ENCODE measurements at places on chromosomes 5 and 9.
A peak's percentile ranks its signal among the peaks of the same experiment; 100 is the strongest.

DNA sequence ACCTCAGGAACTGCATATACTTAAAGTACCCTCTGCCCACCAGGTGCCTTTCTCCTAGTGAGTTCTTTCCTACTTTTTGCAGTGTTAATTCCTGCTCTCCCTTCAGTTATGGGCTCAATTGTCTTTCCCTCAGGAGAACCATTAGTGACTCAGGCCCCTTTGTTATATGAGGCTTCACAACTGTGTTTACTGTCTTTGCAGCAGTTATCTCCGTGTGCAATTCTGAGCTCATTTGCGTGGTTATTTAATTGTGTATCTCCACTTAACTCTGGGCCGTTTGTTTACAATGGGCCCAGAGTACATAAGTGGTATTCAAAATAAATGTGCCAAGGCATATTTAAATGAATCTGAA lies 9.6 kb downstream of the FBXO38 start:
- no peak for DNase-seq

DNA sequence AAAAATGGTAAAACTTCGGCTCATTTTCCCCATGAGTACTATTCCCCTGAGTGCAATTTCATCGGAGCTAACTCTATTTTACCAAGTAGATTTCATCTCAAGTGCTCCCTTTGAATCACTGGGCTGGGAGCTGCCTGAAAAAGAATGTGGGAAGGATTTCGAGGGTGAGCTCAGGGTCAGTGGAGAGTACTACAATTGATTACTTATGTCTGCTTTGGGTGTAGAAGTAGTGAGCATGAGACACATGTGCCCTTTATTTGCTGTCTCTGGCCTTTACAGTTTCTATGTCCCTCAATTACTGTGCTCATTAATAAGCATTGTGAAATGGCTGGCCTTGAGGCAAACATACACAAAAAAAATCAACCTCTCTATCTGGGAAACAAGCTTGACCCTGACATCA lies 172.7 kb upstream of the RFX3 start:
- no peak for DNase-seq

DNA sequence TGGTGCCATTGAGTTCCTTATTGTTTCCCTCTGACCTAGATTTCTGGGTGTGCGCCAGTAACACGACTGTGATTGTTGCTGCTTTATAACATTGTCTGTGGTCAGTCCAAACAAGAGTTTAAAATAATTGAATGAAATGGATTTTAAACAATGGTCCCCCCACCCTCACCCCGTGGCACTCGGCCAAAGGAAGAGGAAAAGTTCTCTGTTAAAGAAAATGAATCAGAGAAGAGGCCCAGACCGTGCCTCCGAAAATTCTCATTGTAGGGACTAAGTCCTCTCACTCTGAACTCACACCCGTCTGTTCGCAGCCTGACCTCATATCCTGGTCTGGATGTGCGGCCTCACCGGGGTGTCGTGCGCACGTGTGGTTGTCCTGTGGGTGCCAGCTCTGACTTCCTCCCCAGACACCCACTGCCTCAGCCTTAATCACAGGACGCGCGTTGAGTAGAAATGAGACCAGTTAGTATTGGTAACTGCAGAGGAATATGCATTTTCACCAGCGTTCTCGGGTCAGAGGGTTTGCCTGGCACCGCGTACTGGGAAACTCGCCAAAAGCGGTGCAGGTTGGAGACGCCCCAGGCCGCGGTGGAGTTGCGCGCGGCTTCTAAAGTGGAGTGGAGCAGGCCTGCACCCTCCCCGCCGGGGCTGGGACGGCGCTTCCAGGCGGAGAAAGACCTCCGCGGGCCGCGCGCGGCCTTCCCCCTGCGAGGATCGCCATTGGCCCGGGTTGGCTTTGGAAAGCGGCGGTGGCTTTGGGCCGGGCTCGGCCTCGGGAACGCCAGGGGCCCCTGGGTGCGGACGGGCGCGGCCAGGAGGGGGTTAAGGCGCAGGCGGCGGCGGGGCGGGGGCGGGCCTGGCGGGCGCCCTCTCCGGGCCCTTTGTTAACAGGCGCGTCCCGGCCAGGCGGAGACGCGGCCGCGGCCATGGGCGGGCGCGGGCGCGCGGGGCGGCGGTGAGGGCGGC lies at the start of gene ABL1:
Gene ABL1, plus strand, starts transcription at position 884 of the 966 bp plus-strand sequence. CDS start 193 bp downstream, outside the sequence.
- DNase-seq: peak; percentile 27

- no peak for DNase-seq
Observed at GRCh38 chr5:2302169-2302568, 419.4 kb upstream of the IRX4 start.

DNA sequence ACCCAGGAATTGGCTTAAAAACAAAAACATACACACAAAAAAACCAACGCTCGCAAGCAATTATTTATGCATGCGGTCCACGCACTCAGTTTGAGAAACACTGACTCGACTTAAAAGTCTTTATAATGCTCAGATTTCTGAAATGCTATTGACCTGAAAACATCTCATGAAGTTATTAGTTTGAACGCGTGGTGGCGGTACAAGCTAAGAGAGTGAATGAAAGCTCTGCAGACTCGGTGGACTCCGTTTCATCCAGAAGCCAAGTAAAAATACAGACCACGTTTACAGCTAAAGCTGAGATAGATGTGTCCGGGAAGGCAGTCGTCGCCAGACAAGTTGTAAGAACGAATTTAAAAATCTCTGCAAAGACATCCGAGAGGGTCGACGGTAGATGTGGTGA lies at the start of gene PCDHB6:
Gene PCDHB6, plus strand, starts transcription at position 246 of the 400 bp plus-strand sequence. CDS start 201 bp downstream, outside the sequence.
- no peak for DNase-seq

DNA sequence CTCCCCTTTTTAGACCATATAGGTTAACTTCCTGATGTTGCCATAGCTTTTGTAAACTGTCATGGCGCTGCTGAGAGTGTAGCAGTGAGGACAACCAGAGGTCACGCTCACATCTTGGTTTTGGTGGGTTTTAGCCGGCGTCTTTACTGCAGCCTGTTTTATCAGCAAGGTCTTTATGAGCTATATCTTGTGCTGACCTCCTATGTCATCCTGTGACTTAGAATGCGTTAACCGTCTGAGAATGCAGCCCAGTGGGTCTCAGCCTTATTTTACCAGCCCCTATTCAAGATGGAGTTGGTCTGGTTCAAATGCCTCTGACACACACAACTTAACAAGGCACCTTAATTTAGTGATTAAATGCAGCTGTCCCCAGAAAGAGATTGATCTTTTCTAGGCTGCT lies 23.9 kb upstream of the KDM4C start:
- no peak for DNase-seq

All from stimulated activated CD8-positive, alpha-beta memory T cell treated with anti-CD3 and anti-CD28 coated beads, Interleukin-7, amount 100 ng/mL, for 1 hour (primary cell).